ENCODE measurements at places on chromosomes 5 and 9. TPM values are rescaled to one million over a fixed set of nuclear protein-coding genes. Genes with fewer than 3 reads are reported as not detected.

SHROOM1 gene
- total RNA-seq: 11.5 TPM

STKLD1 gene
- total RNA-seq: 0.58 TPM

SV2C gene
- 0.18 TPM for total RNA-seq

HAPLN1 gene
- not detected for total RNA-seq

STOML2 gene
- 41.9 TPM for total RNA-seq

IFNA21 gene
- total RNA-seq: not detected

SPATA31D1 gene
- total RNA-seq: not detected

SREK1 gene
- total RNA-seq: 34.1 TPM

DCTN3 gene
- 50.7 TPM for total RNA-seq

TMEM215 gene
- total RNA-seq: 0.09 TPM

GRCh38 chr9:124120272-124120671, 108.7 kb downstream of the LHX2 start:
- DNase-seq: no peak

DNA sequence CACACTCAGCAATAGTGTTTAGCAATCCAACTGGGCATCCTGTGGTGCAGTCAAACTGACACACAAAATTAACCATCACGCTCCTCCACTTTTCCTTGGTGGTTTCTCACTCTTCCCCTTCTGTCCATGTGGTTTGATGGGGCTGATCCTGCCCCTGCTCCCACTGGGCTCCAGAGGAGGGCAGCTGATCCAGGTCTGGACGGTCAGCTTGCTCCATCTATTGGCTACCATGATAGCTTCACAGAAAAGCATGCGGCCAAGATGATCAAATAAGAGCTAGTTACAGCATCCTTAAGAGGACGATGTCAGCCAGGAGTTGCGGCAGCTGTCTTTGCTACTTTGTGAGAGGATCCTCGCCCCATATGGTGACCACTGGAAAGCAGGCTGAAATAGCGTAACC, 29.6 kb upstream of the RANBP17 start:
- no peak for DNase-seq

DNA sequence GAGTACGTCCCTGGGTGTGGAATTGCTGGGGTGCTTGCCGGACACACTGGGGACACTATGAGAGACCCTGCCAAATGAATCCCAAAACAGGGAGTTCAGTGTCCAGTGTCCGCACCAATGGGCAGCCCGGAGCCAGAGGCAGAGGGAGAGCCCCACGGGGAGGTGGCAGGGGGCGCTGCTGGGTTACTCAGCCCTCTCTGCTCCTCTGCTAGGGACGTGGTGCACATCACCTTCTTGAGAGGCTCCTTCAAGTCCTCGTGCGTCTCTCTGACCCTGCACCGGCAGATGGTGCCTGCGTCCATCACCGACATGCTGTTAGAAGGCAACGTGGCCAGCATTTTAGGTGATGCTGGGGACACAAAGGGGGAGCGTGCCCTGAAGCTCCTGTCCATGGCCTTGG, 20.8 kb downstream of the STKLD1 start:
- no peak for DNase-seq

- DNase-seq: no peak
These were observed 47.5 kb upstream of the PLPP1 start for GRCh38 chr5:55582256-55582655.

- DNase-seq: no peak
These were observed 197.2 kb downstream of the DIRAS2 start for GRCh38 chr9:90445391-90445790.

DNA sequence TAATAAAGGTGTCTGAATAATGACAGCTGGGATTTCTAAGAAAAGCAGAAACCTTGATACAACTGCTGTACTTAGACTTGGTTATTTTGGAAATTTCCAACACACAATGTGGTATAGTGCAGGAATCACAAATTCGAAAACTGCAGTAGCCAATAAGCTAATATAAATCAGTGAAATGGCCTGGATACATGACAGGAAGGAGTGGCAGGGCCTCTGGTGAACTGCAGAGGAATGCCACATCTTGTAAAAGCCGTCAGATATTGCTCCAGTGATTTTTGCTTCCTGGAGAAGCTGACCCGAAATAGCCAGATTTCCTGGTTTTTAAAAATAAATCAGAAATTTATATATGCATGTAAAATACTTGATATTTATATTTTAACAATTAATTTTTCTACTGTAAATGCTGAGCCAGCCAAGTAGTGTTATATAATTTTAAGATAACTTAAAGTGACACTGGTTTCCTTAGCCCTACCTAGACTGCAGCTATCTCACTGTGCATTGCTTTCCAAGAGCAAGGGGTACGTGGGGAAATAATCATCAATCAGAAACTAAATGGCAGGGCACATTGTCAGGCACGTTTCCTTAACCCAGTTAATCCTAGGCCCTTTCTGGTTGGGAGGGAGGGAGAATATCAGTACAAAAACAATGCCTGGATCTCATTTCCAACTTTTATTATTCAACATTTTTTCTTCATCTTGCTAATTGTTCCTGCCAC, 182.4 kb downstream of the RASEF start:
- no peak for DNase-seq

DNA sequence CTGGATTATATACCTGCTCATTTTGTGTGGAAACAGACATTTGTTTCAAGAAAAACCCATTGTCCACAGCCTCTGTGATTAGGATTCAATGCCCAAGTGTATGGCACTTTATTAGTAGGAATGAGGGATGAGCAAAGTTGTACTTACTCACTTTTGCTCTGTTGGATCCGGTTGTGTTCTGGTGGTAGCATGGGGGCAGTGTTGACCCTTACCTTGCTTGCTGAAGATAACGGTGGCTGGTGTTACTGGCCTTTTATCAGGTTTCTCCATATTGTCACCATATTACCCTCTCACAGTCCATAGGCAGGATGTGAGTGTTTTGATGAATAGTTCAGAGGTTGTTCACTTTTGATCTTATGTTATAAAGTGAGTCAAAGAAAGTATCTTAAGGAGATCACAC, 42.7 kb upstream of the NUDT12 start:
- DNase-seq: no peak

GRCh38 chr5:128380337-128380736, 157.7 kb downstream of the FBN2 start:
- no peak for DNase-seq

DNA sequence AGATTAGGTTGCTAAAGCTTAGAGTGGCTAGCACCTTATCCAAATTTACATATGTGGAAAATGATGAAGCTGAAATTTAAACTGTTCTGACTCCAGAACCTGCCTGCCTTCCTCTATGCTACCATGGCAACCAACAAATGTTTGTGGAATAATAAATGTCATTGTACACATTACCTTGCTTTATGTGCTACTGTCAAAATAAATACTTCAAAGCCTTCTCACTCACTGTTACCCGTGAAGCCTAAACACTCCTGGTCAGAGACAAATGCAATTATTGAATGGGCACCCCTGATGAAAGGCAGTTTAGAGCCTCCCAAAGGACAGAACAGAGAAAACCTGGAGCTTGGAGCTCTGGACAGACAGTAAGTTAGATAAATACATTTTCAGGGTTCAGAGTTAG, 158.6 kb downstream of the FAM114A2 start:
- no peak for DNase-seq

DNA sequence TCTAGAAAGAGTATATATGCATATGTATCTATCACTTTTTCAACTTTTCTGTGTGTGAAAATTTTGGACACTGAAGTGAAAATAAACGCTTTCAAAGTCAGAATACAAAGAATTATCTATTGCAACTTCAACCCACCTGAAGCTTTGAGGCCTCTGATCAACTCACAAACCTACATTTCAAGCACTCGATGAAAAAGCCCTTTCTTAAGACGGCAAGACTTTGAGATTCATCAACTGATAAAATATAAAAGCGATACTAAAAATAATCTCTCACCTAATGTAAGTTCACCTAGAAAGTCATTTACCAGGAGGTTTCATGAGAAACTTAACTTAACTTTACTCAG, 1.2 kb downstream of the GOLPH3 start:
- DNase-seq: no peak

DNA sequence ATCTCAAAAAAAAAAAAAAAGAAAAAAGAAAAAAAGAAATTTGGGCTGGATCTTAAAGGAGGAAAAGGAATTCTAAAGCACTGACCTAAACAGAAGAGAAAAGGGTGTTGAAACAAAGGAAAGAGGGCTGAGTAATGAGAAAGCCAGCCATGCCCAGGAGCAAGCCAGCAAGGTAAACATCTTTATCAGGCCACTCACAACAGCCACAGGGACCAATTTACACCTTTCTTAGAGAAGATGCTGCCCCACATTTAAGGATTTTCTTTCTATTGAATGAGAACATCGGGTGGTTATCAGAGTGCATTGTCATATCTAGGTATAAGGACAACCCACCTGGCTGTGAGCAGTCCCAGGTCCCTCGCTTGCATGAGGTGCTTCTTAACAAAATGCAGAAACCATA, 16.6 kb downstream of the LHFPL2 start:
- DNase-seq: no peak

GRCh38 chr5:80238778-80239679, 16.8 kb downstream of the SERINC5 start:
- peak; percentile 73 for DNase-seq

DNA sequence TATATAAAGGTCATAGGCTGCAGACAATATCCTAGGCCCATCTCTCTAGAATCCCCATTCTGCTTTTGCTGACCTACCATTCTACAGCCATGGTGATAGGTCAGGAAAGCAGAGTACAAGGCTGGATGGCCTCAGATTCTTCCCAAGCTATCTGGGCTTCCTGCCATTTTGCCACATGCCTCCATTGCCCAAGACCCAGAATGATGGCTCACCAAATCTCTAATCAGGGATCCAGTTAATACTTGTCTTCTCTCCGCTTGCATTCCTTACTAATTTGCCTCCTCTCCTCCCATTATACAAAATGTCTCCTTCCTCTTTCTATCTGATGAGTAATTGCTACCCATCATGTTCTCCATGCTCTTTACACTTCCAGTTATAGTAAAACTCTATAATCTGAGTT, 22.7 kb upstream of the NDUFS4 start:
- no peak for DNase-seq

All from pancreas (tissue), 10 donors.